Left hindlimb (tissue), 1 donor: ENCODE measurements at places on chromosomes 1 and 21.

- DNase-seq = no peak
Measured at GRCh38 chr21:32112195-32112594, 166.7 kb downstream of the MIS18A start.

DNA sequence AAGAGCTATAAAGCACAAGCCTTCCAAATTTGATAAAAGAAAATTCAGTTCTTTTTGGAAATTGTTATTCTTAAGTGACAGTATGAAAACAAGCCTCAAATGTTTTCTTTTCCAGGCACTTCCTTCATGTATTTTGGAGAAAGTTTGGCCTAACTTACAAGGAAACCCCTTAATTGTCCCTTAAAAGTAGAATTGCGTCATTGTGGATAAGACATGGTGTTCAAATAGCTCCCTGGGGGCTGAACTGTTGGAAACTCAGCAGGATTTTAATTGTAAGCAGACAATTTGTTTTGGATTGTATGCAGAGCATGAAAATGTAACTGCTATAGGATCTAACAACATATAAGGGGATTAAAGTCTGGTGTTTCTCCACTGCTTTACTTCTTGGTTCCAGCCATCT is 35.4 kb upstream of the FGGY start:
- peak; percentile 64 for DNase-seq

DNA sequence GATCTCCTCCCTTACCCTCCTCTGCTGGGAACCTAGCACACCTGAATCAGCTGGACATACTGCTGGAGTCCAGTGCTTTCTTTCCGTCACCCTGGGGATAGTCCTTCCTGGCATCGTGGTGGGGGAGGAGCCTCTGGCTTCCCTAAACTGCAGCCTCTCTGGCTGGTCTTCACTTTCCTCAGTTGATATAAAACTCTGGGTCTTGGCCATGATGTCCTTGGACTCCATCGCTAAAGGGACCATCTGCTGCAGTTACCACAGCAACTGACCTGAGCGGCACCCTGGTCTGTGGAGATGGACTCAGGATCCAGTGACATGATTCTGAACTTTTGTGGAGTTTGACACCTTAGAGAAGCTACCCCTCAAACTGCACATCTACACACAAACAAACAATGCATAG is 22.8 kb downstream of the PARS2 start:
- DNase-seq = no peak

DNA sequence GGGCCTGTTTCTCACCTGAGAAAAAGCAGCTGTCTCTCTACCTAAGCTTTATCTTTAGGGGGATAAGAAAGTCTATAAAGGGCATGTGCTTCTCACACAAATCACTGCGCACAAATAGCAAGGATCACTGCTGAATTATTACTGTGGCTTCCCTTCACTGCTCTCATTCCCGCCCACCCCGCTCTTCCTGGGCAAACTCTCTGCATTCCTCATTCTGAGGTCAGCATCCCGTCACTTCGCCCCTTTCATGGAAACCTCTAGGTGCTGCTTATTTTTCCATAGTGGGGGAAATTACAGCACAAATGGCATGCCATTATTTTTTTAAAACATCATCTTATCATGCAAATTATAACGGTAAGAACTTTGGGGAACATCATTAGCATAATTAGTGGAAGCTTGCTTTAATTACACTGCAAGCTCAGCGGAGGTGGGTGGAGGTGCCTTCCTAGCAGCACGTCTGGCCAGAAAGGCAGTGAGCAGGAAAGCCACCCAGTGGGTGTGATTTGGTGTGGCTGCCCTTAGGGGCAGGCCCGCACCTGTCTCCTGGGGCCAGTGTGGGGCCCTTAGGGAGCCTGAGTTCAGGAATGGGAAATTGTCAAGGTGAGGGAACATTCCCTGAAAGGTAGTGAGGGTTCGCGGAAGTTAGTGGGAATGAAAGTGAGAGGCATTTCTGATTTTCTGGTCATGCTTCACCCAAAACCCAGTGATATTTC is 105.9 kb downstream of the LAMC2 start:
- peak; percentile 78 for DNase-seq

DNA sequence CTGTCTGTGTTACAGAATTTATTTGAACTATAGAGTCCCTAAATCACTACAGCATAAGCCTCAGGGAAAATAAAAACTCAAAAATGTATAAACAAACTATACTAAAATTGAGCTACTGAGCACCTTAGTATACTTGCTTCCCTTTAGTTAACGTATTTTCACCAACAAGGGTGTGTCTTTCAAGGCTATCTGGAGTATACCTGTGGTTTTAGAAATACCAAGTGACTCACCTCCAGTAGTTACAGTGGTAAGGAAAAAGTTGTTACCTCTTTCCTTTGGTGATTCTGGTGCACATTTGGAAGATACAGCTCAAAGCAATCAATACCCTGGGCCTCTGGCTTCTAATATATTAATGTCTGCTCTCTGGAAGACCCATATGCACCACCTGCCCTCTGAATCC is 68.0 kb upstream of the C1orf105 start:
- DNase-seq = no peak

- no peak for DNase-seq
Measured at GRCh38 chr1:154453574-154454352, 48.3 kb upstream of the TDRD10 start.
